Thymus (tissue), 14 donors: ENCODE measurements at places on chromosomes 6 and 20. TPM values are rescaled to one million over a fixed set of nuclear protein-coding genes. Genes with fewer than 3 reads are reported as not detected.

Gene PTCHD4
- total RNA-seq: 0.09 TPM

Gene JPH2
- total RNA-seq: 0.14 TPM

Gene MCCD1
- total RNA-seq: not detected

DNA sequence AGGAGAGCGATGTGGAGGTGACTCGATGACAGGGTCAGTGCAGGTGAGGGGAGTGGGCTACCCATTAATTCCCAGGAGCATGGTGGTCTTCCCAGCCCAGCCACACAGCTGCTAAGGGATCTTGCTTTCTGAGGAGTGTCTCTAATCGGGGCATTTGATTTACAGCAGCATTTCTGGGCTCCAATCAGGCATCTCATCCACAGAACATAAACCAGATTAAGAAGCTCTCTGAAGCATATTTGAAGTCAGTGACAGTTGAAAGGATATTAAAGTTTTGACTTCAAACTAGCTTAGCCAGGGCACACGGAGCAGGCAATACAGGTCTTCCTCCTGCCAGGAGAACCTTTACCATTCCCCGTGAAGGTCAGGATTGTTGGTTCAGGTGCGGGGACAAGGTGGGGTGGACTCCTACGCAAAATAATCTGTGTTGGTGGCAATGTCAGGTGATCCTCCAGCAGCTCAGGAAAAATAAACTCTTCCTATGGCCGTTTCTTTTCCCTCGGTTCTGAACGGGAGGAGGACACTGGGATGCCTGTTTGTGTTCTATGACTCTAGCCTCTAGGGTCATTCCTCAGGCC is 39.9 kb upstream of the ZNF831 start:
- H3K27me3 ChIP-seq: no peaks in the 10 kb centered on the region
- peaks cover 7% of the 10 kb centered on the region for H3K4me1 ChIP-seq
- DNase-seq: no peak
- no peak overlapping the region for H3K4me3 ChIP-seq
- no peak overlapping the region for H3K27ac ChIP-seq
- H3K36me3 ChIP-seq: no peaks in the 10 kb centered on the region

GRCh38 chr6:144365271-144365670 is 80.1 kb downstream of the UTRN start:
- H3K4me3 ChIP-seq: no peak overlapping the region
- H3K36me3 ChIP-seq: no peaks in the 10 kb centered on the region
- peaks cover 3% of the 10 kb centered on the region for H3K4me1 ChIP-seq
- DNase-seq: no peak

DNA sequence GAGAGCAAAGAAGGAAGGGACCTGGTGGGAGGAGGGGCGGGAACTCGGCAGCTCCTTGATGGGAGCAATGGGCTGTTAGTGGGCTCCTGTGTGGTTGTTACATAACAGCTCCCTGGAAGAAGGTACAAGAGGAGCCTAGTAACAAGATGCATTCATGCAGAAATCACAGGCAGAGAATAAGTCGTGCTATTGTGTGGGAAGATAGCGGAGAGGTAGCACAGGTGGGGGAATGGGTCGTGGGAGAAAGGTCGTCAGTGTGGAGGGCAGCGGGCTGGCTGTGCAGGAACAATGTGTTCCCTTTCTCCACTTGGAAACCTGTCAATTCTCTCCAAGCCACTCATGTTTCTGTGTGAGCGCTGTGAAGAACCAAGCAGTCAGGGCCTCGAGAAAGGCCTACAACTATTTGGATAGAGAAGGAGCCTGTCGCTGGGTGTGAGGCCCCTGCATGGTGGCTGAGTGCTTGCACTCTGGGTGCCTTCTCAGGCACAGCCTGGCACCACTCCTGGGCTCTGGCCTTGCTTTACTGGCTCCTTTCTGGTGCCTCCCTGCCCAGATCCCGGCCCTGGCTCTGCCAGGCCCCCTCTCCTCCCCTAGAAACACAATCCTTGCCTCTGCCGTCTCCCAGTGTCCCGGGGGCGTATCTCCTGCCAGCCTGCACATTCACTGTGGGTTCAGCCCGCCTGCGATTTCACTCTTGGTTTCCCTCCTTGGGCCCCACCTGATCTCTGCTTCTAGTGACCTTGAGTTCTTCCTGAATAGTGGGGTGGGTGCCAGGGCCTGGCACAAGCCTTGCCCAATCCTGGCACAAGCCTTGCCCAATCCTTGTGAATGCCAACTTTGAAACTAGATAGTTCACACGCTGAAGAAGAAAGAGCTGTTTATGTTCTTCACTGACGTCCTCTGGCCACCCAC is 7.4 kb upstream of the FGD2 start:
- DNase-seq: no peak
- no peaks in the 10 kb centered on the region for H3K27me3 ChIP-seq
- H3K27ac ChIP-seq: no peak overlapping the region
- H3K4me1 ChIP-seq: no peaks in the 10 kb centered on the region
- H3K4me3 ChIP-seq: no peak overlapping the region

GRCh38 chr6:80174900-80175572 is 68.6 kb downstream of the BCKDHB start:
- H3K4me1 ChIP-seq: no peaks in the 10 kb centered on the region
- H3K27ac ChIP-seq: no peak overlapping the region
- no peak overlapping the region for H3K4me3 ChIP-seq
- no peak for DNase-seq
- H3K27me3 ChIP-seq: no peaks in the 10 kb centered on the region

DNA sequence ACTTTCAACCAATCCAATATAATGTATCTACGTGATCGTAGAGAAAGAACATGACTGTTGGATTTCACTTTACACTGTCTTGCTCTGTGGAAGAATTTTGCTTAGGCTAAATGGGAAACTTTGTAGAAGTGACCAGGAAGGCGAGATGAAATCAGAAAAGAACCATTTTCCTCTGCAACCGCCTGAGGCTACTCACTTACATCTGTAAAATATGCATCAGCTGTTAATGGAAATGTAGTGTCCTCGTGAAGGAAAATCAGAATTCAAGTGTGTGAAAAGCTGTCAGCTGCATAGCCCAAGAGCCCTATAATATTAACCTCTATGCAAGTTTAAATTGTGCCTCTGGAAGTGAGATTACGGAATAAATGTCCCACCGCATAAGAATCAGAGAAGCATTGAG is 277.9 kb downstream of the C6orf118 start:
- no peak for DNase-seq
- no peak overlapping the region for H3K27ac ChIP-seq
- no peaks in the 10 kb centered on the region for H3K27me3 ChIP-seq
- H3K36me3 ChIP-seq: no peaks in the 10 kb centered on the region
- no peak overlapping the region for H3K4me3 ChIP-seq
- no peaks in the 10 kb centered on the region for H3K4me1 ChIP-seq

GRCh38 chr6:73083886-73084285 is 141.4 kb downstream of the KHDC1L start:
- H3K4me3 ChIP-seq: no peak overlapping the region
- no peak overlapping the region for H3K27ac ChIP-seq
- H3K27me3 ChIP-seq: no peaks in the 10 kb centered on the region
- H3K4me1 ChIP-seq: peaks cover 3% of the 10 kb centered on the region

DNA sequence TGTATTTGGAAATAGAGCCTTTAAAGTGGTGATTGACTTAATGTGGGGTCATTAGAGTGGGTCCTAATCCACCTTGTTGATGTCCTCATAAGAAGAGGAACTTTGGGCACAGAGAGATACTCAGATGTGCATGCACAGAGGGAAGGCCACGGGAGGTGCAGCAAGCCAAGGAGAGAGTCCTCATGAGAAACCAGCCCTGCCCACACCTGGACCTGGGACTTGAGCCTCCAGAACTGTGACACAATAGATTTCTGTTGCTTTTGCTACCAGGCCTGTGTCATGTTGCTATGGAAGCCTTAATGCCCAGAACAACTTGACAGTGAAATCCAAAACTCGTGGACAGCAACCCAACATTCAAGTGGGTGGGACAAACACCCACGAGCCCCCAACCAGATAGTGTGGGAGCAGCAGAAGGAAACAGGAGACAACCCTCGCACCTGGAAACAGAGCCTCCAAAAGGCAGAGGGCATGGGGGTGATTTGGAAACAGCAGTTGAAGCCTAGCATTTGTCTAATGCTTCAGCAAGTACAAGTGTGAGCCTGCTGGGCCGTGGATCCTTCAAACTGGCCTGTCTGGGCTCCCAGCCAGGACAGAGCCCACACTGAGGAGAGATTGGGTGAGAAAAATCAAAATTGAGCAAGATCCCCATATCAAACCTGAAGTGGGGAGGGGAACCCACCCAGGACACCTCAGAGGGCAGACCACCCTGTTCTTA is 201.0 kb upstream of the CST7 start:
- H3K36me3 ChIP-seq: no peaks in the 10 kb centered on the region
- peaks cover 57% of the 10 kb centered on the region for H3K4me1 ChIP-seq
- no peaks in the 10 kb centered on the region for H3K27me3 ChIP-seq
- H3K27ac ChIP-seq: no peak overlapping the region

- H3K27ac ChIP-seq: no peak overlapping the region
- DNase-seq: no peak
- no peaks in the 10 kb centered on the region for H3K4me1 ChIP-seq
- no peaks in the 10 kb centered on the region for H3K27me3 ChIP-seq
- H3K4me3 ChIP-seq: no peak overlapping the region
Observed at GRCh38 chr6:101909366-101909765, 515.9 kb downstream of the GRIK2 start.

GRCh38 chr20:37316116-37316774 is 26.8 kb downstream of the MANBAL start:
- H3K4me1 ChIP-seq: peaks cover 31% of the 10 kb centered on the region
- peak; percentile 65 for DNase-seq
- no peak overlapping the region for H3K4me3 ChIP-seq
- H3K27me3 ChIP-seq: no peaks in the 10 kb centered on the region
- peaks cover 12% of the 10 kb centered on the region for H3K36me3 ChIP-seq

DNA sequence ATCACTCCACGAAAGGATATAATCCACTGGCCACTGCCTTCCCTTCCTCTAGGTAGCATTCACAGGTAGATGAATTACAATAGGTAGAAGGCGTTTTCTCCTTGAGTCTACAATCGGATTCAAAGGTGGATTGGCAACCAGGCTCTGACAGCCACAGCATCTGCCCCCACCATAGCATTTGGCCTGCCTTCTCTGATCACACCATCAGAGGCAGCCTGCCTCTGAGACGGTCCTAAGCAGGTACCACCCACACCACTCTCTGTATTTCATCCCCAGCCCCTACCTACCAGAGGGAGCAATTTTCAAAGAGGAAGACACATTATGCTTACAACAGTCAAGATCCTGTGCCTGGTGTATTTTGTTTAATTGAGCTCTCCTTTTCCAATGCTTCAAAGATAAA is 210.5 kb upstream of the SPTLC3 start:
- no peaks in the 10 kb centered on the region for H3K36me3 ChIP-seq
- no peaks in the 10 kb centered on the region for H3K27me3 ChIP-seq
- H3K4me1 ChIP-seq: no peaks in the 10 kb centered on the region
- no peak overlapping the region for H3K4me3 ChIP-seq

DNA sequence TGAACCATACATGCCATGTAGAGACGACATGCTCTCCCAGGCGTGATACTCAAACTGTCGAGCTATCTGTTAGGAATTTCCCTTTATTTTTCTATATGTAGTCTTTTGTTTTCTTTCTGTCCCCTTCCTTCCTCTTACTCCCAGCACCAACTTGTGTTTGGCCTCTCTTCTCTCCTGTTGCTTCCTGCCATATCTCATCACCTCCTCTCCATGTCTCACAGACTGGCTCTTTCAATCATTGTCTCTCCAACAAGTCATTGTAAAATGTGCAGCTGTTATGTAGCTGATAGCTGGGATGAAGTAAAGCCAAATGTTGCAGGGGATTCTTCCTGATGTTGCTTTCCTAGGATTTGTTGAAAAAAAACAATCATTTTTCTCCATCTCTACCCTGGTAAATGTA is 234.5 kb downstream of the TMEM242 start:
- no peaks in the 10 kb centered on the region for H3K4me1 ChIP-seq
- peaks cover 46% of the 10 kb centered on the region for H3K36me3 ChIP-seq
- H3K27me3 ChIP-seq: no peaks in the 10 kb centered on the region
- H3K4me3 ChIP-seq: no peak overlapping the region
- no peak overlapping the region for H3K27ac ChIP-seq

DNA sequence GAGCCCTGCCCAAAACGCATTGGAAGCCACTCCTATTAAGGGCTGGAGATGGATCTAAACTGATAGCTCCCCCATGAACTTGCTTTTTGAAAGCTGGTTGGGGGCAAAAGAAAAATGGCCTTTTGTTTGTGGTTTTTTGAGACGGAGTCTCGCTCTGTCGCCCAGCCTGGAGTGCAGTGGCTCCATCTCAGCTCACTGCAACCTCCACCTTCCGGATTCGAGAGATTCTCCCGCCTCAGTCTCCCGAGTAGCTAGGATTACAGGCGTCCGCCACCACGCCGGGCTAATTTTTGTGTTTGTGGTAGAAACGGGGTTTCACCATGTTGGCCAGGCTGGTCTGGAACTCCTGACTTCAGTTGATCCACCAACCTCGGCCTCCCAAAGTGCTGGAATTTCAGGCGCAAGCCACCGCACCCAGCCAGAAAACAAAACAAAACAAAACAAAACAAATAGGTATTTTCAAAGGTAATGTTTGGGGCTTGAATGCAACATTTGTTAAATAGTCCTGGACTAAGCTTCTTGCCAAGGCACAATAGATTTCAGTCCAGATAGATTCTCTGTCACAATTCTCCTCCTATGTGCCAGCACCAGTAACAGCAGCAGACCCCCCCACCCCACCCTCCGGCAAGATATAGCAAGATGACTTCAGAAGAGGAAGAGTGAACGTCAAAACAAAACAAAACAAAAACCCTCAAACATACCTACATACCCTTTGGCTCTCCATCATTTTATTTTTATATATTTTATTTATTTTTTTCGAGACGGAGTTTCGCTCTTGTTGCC is 26.5 kb upstream of the ABT1 start:
- no peak overlapping the region for H3K27ac ChIP-seq
- no peak overlapping the region for H3K4me3 ChIP-seq
- no peak for DNase-seq

DNA sequence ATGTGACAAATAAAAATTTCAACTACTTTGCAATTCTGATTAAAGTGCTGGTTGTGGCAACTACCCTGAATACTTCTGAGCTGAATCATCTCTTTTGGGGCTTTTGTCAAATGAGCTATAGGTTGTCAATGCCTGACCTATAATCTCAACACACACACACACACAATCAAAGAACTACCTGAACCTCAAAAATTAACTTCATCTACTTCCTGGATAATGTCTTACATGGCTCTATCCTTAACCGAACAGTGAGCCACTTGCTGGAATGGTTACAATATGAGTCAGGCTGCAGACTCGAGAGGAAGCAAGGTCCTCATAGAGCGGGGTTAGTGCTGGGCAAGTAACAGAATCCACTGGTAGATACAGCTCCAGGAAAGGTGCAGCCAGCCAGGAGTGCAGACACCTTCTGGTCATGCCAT is 70.6 kb upstream of the DST start:
- H3K36me3 ChIP-seq: no peaks in the 10 kb centered on the region
- no peaks in the 10 kb centered on the region for H3K4me1 ChIP-seq
- H3K27ac ChIP-seq: no peak overlapping the region
- DNase-seq: no peak

DNA sequence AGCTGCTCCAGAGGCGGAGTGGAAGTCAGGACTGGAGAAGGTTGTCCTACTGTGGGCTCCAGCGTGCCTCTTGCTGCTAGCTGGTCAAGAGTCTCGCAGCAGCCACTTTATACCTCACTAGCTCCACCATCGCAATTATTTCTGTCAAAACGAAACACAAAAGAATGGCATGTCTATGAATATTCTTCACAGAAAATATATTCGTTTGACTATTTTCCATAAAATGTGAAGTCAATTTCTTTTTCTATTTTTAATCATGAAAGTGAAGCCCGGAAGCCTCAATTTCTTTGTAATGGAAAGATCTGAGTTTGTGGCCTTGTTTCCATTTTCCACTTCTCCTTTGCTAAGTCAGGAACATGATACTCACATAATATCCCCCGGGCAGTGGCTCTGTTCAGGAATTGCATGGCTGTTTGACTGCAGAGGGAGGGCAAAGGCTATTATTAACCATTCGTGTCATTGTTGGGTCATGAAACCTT is 51.7 kb downstream of the DTD1 start:
- DNase-seq: no peak
- H3K36me3 ChIP-seq: no peaks in the 10 kb centered on the region
- no peaks in the 10 kb centered on the region for H3K27me3 ChIP-seq
- H3K4me1 ChIP-seq: no peaks in the 10 kb centered on the region
- no peak overlapping the region for H3K4me3 ChIP-seq
